GM12864 (cell line): ENCODE measurements at places on chromosomes 13 and 19.

DNA sequence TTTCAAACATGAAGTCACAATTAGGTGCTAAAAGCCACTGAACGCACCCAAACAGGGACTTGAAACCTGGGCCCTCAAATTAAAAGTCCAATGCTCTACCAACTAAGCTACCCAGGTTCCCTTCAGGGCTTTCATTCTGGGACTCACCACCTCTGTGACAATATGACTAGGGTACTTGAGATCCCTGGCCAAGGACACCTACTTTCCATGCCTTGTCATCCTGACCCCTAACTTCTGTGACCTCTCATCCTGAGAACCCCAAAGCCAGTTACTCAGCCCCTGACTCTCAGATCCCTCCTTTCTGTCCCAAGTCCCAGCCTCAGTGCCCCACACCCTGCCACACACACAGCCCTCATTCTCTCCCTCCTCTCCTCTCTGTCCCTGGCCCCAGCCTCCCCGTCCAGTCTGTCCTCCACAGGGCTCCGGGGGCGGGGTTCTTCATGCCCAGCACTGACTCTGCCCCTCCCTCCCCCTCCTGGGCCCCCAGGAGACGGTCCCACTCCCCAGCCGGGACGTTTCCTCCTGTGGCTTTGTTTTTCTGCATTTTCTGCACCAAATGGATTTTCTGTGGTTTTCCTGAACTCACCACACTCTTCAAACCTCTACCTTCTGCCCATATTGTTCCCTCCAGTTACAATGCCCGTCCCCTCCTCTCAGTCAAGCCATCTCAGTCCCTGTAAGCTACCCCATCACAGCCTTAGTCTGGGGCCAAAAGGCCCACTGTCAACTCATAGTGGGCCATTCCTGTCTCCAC is 7.0 kb downstream of the RCN3 start:
- DNase-seq, result no peak

GRCh38 chr13:21676611-21677021 is 5.7 kb downstream of the FGF9 start:
- no peak for DNase-seq

GRCh38 chr13:30934381-30934780 is 1.9 kb downstream of the TEX26 start:
- DNase-seq, result no peak

DNA sequence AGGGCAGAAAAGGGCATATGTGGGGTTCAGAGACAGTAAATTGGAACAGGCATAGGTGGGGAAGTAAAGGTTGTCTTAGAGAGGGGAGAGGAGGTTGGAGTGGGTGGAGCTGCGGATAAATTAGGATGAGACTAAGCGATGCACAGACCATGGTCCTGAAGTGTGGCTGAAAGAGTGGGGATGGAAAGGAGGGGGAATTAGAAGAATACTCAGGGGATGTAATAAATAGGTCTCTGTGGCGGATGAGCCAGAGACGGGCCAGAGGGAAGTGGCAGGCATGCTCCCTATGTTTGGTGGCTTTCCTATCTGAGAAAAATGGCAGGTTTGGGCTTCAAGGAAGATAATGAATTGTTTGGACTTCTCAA is 123.4 kb downstream of the OLFM4 start:
- no peak for DNase-seq

DNA sequence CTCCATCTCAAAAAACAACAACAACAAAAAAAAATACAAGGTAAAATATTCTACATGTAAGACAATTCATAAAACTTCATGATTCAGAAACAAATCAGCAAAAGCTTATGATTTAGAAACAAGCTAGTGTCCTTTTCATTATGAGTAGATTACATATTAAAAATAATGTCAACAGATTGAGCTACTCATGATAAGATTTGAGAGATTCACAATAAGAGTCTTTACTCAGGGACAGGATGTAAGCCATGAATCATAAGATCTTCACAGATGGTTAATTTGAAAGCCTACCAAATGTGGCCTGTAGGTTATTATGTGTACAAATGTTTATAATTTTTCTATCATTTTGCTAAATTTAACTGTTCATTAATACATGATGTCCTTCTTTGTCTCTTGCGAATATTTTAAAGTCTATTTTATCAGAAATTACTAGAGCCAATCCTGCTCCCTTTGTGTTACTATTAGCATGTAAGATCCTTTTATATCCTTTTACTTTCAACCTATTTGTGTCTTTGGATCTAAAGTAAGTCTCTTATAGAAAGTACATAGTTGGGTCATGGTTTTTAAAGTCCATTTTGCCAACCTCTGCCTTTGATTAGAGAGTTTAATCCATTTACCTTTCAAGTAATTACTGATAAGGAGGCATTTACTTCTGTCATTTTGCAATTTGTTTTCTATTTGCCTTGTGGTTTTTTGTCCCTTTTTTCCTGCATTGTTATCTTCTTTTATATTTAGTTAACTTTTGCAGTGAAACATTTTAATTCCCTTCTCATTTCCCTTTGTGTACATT is 68.3 kb upstream of the RXFP2 start:
- DNase-seq, result no peak

DNA sequence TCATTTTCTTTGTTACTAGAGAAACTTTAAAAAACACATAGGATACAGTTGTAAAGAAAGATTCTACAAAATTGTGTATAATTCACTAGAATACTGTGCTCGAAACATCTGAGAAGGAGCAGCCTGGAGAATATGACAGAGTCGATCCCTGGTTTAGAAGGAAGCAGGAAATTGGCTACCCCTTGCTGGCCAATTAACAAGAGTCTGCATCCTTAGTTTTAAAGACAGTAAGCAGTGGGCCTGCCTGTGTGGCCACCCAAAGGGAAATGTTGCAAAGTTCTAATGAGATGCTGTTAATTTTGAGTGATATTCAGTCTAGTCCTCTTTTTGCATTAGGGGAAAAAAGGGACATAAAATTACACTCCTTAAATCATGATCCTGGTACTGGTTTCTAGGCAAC is 988.6 kb downstream of the PCDH17 start:
- DNase-seq, result no peak

GRCh38 chr19:19627621-19628500 is at the start of gene LPAR2:
Gene LPAR2 (minus strand): TSS chr19:19628220. CDS start chr19:19627275, 945 bp downstream.
- no peak for DNase-seq

DNA sequence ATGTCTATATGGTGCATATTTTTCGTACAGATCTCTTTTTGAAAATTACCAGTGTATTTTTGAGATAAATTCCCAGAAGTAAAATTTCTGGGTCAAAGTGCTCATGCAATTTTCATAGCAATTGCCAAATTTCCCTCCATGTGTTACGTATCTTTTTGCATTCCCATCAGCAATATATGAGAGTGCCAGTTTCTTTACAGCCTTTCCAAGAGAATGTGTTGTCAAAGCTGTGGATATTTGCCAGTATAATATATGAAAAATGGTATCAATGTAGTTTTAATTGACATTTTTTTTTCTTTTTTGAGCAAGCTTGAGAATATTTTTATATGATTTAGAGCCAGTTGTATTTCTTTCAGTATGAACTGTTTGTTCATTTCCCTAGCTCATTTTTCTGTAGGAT is 399.0 kb upstream of the KLF12 start:
- no peak for DNase-seq

GRCh38 chr13:33087091-33087490 is 70.9 kb downstream of the KL start:
- no peak for DNase-seq

GRCh38 chr19:53991224-53992113 is at the start of gene CACNG6:
Gene CACNG6 (plus strand): TSS chr19:53991637. CDS start chr19:53992878, 1,241 bp downstream.
- no peak for DNase-seq

- no peak for DNase-seq
Observed at GRCh38 chr19:45142726-45143110, 18.1 kb downstream of the NKPD1 start.

GRCh38 chr19:40387155-40387554 is 2.8 kb downstream of the HIPK4 start:
- no peak for DNase-seq

GRCh38 chr13:41590643-41591042 is 133.3 kb downstream of the RGCC start:
- no peak for DNase-seq

GRCh38 chr13:31898378-31899071 is 133.0 kb upstream of the FRY start:
- no peak for DNase-seq

DNA sequence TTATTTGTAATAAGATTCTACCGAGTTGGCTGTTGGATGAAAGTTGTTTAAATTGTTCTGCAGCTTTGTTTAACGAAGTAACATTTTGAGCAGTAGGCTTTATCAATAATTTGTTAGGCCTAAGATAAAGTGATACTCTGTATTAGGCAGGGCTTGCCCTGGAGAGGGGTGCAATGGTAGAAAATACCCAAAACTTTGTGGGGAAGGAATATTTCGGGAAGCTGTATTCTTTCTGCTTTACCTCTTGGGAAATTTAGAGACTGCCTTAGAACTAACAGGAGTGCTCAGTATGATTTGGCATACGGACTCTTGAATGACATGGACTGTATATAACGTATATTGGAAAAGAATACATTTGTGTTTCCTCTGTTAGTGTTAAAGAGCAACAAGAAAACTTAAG is 2.5 kb downstream of the PDS5B start:
- no peak for DNase-seq

DNA sequence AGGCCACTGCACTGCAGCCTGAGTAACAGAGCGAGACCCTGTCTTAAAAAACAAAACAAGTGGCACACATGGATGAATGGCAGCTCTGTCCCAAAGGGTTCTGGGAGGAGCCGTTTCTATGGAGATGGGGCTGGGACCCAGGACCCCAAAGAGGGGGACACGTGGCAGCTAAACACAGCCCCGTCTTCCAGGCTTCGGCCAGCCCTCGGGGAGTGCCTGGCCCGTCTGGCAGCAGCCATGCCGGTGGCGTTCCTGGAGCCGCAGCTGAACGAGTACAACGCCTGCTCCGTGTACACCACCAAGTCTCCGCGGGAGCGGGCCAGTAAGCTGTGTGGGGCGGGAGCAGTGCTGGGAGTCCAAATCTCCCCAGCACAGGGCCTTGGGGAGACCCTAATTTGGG is 82.4 kb downstream of the RYR1 start:
- DNase-seq, result no peak

DNA sequence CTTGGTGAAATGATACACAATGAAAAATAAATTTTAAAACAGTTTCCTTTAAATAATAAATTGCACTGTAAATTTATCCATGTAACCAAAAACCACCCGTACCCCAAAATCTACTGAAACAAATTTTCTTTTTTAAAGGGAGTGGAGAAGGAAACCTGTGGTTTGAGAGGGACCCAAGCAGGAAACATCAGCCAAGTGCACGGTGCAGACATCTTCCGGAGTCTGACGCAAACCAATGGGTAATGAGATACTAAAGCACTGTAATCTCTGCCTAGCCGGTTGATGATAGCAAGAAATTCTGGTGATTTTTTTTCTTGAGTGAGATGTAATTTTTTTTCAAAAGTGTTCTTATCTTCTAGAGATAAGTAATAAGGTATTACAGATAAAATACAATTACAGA is 115.4 kb downstream of the ABCC4 start:
- DNase-seq, result no peak

GRCh38 chr19:53810187-53810546 is 13.9 kb downstream of the NLRP12 start:
- DNase-seq, result no peak

- DNase-seq, result no peak
Observed at GRCh38 chr19:51821921-51822320, 27.0 kb downstream of the FPR3 start.

GRCh38 chr13:74444864-74445479 is 310.8 kb upstream of the KLF12 start:
- no peak for DNase-seq

DNA sequence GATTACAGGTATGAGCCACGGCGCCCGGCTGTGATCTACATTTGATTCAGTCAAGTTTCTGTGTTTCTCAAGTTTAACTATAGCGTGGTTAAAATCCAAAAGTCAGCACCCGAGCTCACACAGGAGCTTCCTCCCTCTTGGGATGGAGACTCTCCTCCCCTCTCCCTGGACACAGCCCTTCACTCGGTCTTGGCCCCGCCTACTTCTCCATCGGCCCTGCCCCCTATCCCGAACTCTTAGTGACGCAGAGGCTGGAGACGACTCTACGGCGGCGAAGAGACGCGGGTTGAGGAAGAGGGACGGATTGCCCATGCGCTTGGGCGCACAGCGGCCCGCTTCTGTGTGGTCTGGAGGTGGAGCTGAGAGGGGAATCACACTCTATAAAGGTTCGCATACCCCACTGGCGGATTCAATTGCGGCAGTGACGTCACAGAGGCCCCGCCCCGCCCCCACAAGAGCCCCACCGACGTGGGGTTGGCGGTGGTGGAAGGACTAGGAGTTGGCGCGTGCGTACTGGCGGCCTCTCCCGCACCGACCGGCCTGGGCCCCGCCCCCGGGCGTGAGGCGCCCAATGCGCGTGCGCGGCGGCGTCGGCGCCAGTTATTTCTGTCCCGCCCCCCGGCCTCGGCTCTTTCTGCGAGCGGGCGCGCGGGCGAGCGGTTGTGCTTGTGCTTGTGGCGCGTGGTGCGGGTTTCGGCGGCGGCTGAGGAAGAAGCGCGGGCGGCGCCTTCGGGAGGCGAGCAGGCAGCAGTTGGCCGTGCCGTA is at the start of gene TRIM28:
TRIM28 (plus strand) TSS at position 239 of the 765 bp plus-strand sequence. CDS start 694 bp downstream, outside the sequence.
- DNase-seq, result peak; percentile 94

DNA sequence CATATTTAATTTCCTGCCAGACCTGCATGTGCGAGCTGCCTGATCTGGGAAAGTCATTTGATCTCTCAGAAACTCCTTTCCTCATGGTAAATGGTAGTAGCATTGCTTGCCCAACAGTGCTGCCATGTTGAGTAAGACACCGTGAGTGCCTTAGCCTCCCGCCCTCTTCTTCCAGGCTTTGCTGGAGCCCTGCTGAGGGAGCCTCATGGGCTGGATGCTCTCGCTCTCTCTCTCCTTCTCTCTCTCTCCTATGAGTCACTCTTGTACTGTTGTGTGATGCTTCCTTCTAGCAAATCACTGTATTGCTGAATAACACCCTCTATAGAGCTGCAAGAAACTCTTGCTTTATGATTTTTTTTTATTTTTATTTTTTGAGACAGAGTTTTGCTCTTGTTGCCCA is 365.5 kb downstream of the UQCRFS1 start:
- DNase-seq, result no peak

DNA sequence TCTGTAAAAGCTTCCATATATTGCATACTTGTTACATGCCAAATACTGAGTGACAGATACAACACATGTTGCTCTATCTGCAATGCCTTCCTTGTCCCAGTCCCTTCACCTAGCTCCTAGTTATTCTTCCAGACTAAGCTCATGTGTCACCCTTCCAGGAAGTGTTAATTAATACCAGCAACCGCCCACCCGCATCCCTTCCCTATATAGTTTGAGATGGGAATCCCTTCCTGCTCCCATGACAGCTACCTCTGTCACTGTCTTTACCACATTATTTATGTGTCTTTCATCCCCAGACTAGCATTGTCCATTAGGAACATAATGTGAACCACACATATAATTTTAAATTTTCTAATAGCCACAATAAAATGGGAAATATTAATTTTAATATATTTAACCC is 49.5 kb upstream of the FRY start:
- no peak for DNase-seq

GRCh38 chr13:108195146-108195545 is 20.2 kb downstream of the LIG4 start:
- no peak for DNase-seq

GRCh38 chr19:41623360-41623759 is 3.5 kb downstream of the CEACAM4 start:
- DNase-seq, result no peak

GRCh38 chr13:24280720-24281119 is 28.7 kb upstream of the C1QTNF9 start:
- DNase-seq, result no peak
